ENCODE measurements at places on chromosomes 6 and 20. TPM values are rescaled to one million over a fixed set of nuclear protein-coding genes. Genes with fewer than 3 reads are reported as not detected.

GRCh38 chr6:156191895-156192294 lies 585.3 kb upstream of the ARID1B start:
- no peak for DNase-seq

The MCCD1 gene
- total RNA-seq, result not detected

- no peak for DNase-seq
Observed at GRCh38 chr6:144053601-144054000, 41.8 kb downstream of the SF3B5 start.

DNA sequence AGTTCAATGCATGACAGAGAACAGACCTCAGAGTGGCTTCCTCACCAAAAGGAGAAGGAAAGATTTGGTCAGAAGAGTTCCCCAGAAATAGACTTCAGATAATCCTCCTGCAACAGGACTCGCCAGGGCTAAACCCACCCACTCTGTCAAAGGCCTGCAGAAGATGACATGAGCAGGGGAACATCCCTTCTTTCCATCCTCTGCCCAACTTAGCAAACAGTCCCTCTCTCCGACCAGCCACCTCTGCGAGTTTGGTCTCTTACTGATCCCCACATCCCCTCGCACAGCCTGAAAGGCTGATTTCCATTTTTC lies 7.5 kb downstream of the NFATC2 start:
- no peak for DNase-seq

The CTAGE9 gene
- not detected for total RNA-seq

The UNC5CL gene
- total RNA-seq, result 0.78 TPM

DNA sequence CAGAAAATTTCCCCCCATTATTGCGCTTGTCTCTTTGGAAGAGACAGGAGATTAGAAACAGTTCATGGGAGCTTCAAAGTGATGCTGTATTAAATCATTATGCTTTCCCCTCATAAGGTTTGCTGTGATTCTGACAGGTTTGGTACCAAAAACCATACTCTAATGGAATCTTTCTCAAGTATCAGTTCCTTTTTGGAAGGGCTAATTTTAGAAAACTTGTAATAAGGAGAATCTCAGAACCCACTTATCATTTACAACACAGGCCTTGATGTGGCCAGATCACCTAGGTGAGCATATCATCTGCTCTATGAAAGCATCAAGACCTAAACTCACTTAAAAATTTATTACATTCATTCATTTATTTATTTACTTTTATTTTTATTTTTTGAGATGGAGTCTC lies 51.2 kb downstream of the TP53INP2 start:
- DNase-seq, result no peak

The MCM8 gene
- 21.8 TPM for total RNA-seq

DNA sequence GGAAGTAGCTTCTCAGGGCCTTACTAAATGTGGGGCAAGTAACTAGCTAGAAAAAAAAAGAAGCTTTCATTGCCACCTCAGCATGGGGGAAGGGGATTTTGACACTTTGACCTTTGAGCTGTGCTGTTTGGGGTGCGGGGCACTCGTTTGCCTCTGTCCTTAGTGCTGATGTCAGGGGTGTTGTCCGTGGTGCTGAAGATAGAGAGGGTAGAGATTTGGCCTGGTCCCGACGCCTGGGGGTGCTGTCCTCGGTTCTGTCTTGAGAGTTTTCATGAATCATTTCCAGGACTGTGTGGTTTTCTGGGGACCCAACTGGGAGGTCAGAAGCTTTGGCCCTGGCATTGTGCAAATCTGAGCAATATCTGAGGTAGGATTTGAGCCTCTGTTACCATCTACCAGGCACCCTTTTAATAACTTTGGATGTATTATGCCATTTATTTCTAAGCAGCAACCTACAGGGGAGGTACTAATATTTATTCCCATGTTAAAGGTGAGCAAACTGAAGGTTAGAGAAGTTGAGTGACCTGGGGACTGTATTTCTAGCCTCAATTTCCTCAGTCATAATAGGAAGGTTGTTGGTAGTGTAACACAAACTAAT lies 78.0 kb downstream of the DLGAP4 start:
- DNase-seq, result peak; percentile 87

DNA sequence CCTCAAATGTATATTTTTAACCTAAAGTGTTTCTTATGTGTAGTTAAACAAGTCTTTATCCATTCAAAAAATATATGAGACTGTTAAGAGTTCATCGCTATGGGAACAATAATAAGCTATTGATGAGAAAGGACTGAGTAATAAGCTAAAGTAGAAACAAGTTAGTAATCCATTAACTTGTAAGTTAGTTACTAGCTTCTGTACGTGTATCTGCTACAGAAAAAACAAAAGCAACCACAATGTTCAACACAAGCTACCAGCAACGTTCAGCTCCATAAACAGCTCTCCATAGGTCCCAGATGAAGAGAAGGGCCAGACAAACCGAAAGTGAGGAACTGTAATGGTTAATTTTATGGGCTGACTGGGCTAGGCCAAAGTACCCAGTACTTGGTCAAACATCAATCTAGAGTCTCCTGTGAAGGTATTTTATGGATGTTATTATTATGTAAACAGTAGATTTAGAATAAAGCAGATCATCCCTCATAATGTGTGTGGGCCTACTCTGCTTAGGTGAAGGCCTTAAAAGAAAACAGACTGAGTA lies 33.8 kb upstream of the FAM135A start:
- DNase-seq, result no peak

DNA sequence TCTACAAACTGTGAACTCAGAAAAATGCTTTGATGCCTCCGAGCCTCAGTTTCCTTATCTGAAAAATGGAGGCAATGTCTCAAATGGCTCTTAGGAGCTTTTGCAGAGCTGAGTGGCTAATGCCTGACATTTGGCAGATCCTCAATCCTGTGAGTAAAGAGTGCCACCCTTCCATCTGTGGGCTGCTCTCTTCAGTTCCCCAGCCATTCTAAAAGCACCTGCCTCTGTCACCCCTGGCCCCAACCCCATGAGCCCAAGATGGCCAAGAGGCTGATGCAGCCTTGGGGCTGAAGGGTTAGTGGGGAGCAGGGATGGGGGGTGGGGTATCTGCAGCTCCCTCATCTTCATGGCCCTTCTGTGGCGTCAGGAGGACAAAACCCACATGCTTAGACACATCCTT lies 14.5 kb upstream of the GUCA1A start:
- no peak for DNase-seq

DNA sequence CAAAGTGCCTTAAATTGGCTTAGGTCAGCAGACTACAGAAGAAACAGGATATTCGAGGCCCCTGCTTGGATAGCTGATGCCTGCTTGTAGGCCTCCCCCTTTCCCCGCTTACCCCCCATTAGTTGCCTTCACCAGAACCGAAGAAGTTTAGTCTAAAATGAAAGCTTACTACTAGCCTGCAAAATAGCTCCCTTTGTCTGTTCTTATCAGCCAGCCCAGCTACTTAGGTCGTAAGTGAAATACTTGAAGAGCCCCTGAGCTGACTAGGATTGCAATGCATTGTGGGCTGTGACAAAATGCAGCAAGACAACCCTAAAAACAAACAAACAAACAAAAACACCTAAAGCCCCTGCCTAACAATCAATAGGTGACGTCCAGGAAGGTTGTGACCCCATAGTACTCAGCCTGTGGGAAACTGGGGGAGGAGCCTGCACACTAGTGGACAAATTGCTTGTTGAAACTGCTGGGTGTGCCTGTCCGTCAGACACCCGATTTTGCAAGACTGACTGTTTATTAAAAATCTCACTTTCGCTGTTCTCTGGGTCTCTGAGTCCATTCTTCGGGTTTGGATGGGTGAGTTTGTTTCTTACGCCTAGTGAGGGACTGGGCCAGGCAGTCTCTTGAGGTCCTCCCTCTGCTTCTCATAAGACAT lies 105.0 kb upstream of the DUSP22 start:
- DNase-seq, result no peak

- DNase-seq, result no peak
Observed at GRCh38 chr6:134830194-134830593, 119.7 kb downstream of the ALDH8A1 start.

DNA sequence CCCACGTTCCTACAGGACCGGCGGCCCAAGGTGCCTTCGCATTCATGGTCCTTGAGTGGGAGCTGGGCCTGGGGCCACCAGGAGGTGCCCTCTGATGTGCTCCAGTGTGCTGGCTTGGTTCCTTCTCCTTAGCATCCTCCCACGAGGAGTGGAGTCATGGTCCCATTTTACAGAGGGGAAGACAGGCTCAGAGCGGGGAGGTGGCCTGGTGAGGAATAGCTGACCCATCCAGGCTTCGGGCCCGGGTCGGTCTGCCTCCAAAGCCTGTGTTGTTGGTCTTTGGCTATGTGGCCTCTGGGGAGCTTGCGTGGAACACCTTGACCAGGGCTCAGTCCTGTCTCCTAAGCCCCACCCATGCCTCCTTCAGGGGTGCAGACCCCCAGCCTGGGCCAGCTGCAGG lies 22.8 kb downstream of the RBM38 start:
- no peak for DNase-seq

- no peak for DNase-seq
Observed at GRCh38 chr6:41976794-41977484, 35.3 kb upstream of the CCND3 start.

The HSPA1L gene
- total RNA-seq, result 1.0 TPM

DNA sequence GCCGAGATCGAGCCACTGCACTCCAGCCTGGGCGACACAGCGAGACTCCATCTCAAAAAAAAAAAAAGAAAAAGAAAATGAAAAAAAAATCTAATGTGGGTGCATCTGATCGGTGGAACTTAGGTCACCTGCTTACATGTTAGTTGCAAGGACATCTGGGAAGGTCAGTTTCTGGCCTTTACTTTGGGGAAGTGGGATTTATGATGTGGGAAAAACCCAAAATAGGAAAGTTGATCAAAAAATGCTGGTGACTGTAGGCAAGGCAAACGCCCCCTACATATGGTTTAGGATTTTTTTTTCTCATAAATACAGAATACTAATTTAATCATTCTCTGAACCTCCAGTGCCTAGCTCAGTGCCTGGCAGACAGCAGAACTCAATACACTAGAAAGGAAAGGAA lies 69.2 kb upstream of the PIM1 start:
- DNase-seq, result no peak

The AIG1 gene
- total RNA-seq, result 85.2 TPM

DNA sequence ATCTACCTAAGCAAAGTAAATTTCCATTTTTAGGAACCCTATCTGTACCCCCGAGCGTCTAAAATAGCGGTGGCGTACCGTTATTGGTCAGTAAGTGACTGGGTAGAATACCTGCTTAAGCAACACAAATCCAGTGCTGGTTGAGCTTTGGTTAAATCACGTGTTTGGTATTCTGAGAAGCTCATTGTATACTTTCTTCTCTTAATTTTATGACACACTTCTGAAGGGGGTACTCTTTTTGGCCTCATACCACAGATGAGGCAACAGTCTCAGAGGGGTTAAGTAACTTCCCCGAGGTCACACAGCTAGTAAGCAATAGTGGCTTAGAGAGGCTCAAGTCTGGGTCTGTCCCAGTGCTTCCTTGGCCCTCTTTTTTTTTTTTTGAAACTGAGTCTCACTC lies 151.2 kb downstream of the TFAP2C start:
- no peak for DNase-seq

GRCh38 chr6:8155259-8156012 lies 53.1 kb upstream of the EEF1E1 start:
- no peak for DNase-seq

- no peak for DNase-seq
Observed at GRCh38 chr6:137933696-137934095, 66.6 kb downstream of the TNFAIP3 start.

- DNase-seq, result no peak
Observed at GRCh38 chr6:15453622-15454021, 207.8 kb downstream of the JARID2 start.

The TFAP2A gene
- total RNA-seq, result 0.40 TPM

- peak; percentile 58 for DNase-seq
Observed at GRCh38 chr6:7992002-7992815, 72.0 kb downstream of the BLOC1S5 start.

Measured in K562 (cell line).